ENCODE measurements at places on chromosomes 7 and 10.

GRCh38 chr10:123381224-123381623, 227.0 kb downstream of the BUB3 start:
- DNase-seq: no peak

GRCh38 chr10:76149182-76149581, 717.8 kb downstream of the LRMDA start:
- peak; percentile 1 for DNase-seq

DNA sequence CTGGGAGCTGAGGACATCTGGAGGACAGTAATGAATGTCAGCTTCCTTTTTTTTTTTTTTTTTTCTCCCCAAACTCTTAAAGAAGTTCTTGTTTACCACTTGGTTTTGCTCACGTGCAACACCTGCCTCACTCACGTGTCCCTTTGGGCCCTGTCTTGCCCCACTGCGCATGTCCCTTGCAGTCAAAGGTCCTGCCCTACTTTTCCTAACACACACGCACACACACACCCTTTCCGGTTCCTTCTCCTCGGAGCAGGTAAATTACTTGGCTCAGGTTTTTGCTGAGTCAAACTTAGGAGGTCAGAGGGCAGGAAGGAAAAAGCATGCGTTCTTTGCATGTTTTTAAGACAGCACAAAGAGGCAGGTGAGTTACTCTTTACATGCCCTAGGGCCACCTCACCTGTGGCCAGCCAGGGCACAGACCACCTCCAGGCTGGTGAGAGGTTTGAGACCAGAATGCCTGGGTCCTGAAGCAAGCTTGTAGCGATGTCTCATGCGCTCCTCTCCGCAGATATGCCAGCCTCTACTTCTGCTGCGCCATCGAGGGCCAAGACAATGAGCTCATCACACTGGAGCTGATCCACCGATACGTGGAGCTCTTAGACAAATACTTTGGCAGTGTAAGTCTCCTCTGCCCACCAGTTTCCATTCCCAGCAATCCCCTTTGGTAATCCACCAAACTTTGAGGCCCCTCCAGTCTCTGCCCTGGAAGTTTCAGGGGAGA, 2.8 kb downstream of the AP1S1 start:
- no peak for DNase-seq

DNA sequence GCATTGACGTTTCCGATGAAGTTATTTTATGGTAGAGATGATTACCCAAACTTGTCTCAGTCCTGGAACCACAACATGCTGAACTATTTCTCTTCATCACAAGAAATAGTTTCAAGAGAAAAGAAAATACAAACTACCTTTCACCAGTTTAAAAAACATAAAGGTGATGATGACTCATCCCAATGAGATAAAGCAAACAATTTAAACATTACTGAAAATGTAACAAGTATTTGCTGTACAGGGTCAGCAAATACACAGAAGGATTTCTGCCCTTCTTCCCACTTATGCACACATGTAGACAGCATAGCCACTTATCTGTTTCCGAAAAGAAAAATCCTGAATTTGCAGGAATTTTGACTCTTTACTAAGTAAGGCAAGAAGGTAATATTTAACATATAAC, 50.8 kb downstream of the RHOBTB1 start:
- DNase-seq: no peak

DNA sequence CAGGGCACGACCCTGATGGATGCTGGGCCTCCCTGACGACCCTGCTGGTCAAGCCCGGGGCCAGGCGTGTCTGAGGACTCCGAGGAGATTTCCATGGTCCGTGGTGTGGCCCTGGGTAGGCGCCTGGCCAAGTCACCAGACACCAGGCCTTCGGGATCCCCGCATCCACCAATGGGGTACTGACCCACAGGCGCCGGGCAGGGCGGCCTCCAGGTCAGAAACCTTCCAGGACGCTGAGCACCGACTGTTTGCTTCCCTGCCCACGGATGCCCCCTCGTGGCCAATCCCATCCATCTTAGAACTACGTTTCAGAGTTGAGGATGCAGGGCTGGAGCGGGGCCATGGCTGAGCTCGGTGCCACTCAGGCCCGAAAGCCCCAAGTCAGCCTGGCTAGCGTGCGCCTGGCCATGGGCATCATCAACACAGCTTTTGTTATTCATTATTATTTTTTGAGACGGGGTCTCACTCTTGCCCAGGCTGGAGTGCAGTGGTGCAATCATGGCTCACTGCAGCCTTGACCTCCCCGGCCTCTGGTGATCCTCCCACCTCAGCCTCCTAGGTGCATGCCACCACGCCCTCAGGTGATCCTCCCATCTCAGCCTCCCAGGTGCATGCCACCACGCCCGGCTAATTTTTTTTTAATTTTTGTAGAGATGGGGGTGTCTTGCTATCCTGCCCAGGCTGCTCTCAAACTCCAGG, 7.1 kb upstream of the AMZ1 start:
- DNase-seq: peak; percentile 63

DNA sequence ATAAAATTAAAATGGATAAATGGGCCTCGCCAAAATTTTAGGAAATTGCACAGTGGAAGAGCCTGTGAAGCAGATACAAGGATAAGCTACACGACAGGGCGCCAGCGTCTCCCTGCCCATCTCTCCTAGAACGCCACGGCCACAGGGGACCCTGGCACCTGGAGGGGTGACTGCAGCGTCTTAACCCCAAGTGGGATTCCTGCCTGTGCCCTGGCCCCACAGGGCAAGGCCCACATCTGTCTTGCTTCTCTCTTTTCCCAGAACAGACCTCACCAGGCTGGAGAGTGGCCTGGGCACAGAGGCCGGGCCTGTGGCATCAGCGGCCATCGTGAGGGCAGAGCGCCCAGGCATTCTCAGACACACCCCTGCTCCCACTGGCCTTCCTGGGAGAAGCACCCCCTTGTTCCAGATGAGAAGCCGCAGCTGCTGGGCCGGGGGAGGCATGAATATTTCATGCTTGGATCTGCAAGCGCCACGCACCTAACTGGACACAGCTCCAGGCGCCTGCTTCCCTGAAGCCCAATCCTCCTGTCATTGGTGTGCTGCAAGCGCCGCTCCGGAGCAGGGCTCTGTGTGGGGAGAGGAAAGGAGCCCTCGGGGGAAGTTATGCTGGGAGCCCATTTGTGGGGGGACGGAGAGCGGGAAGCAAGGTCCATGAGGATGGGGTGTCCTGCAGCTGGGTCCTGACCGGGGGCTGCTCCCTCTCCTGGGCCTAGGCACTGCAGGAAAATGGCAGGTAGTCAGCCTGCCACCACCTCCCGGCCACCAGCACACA, 153.5 kb downstream of the ELFN1 start:
- no peak for DNase-seq

DNA sequence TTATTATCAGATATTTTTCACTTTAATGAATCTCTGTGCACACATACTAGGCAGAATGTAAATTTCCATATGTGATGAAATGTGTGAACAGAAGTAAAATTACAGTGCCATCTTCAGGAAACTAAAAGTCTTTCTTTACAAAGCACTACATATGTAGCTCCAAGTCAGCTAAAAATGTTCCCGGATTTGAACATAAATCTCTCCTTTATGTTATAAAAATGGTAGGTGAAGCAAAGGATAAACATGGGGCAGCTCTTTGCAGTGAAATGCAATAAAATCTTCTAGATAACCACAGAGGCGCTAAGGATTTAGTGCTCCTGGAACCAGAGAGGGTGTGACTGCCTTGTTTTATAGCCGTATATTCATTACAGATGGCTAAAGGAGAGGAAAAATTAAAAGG, 104.9 kb upstream of the C7orf33 start:
- no peak for DNase-seq

Data from HCEC 1CT (cell line).